Dermis blood vessel endothelial cell (primary cell): ENCODE measurements at places on chromosomes 3 and 15. TPM values are rescaled to one million over a fixed set of nuclear protein-coding genes. Genes with fewer than 3 reads are reported as not detected.

Gene LMAN1L
- not detected in 2 replicates for total RNA-seq

Gene SLC28A1
- not detected in 2 replicates for total RNA-seq

Gene KBTBD8
- 1.7 and 2.6 TPM in 2 replicates for total RNA-seq

Gene CCNB2
- 13.6 and 61.3 TPM in 2 replicates for total RNA-seq

Gene RTP1
- not detected in 2 replicates for total RNA-seq
